ENCODE measurements at places on chromosomes 4 and X.

DNA sequence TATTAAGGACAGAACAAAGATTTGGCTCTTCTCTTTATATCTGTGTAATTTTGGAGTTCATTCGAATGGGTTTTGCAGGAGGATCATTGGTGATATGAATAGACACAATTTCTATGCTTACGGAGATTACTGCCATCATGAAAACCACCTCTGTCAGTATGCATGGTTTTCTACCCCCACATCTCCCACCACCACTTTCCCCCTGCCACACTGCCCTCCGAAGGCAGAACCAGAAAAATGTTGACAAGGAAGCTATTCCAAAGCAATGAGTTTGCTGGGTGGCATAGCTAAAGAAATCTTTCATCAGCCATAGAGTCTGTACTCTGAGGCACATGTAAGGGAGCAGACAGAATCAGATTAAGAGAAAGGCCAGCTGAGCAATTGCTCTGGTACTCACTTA, 567.3 kb upstream of the ACTRT1 start:
- DNase-seq, result no peak

DNA sequence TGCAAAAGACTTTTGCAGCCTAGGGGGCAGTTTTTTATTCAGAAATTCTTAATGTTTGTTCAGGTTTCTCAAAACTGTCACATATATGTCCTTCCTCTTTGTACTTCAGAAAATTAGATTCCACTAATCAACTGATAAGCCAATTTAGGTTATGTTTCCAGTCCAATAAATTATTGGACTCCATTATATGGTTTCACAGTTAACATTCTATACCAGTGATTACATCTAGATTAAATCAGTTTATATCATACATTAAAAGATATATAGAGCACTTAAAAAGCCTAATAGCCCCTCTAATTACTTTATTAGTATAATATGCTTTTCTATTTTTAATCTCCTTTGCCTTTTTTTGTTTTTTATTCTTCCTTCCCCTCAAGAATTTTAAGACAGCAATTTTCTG, 434.1 kb downstream of the INPP4B start:
- no peak for DNase-seq

DNA sequence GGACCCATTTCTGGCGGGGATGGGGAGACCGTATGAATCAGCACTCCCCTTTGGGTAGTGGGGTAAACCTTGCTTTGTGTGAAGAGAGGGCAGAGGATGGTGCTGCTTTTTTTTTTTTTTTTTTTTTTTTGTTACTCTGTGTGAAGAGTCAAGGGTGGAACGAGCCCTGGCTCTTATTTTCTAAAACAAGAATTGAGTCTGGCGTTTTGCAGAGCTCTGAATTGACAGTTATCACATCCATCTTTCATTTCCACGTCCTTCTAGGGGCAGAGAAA, 1.2 kb downstream of the SLAIN2 start:
- no peak for DNase-seq

GRCh38 chr4:141080668-141081067, 52.6 kb downstream of the RNF150 start:
- no peak for DNase-seq

GRCh38 chr4:2809610-2810180, 16.8 kb downstream of the SH3BP2 start:
- DNase-seq, result no peak

DNA sequence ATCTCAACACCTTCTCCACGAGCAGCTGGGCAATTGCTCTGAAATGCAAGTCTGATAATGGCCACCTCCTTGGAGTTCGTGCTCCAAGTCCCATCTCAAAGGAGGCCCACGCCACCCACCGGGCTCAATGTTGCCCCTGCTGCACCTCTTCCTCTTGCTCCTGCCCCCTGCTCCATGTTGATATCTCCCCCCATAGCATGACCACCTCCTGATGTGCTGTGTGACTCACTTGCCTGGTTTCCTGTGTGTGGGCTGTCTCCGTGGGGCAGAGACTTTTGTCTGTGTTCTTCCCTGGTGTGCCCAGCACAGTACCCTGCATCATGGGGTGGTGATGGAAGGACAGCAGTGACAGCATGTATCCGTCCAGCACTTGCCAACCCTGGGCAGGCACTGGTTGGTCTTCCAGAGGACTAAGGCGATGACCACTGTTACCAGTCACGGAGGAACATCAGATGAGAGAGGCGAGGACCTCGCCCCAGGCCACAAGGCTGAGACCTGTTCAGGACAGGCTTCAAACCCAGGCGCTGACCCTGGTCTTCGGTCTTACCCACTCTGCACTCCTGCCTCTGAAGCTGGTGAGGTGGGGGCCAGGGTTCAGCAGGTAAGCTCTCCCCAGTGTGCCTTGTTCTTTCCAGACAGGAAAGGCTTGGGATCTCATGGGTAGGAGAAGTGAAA, 104.6 kb upstream of the LRPAP1 start:
- no peak for DNase-seq

- DNase-seq, result no peak
Measured at GRCh38 chr4:57443308-57443707, 333.1 kb upstream of the IGFBP7 start.

- no peak for DNase-seq
Measured at GRCh38 chr4:117385526-117385925, 300.1 kb upstream of the TRAM1L1 start.

DNA sequence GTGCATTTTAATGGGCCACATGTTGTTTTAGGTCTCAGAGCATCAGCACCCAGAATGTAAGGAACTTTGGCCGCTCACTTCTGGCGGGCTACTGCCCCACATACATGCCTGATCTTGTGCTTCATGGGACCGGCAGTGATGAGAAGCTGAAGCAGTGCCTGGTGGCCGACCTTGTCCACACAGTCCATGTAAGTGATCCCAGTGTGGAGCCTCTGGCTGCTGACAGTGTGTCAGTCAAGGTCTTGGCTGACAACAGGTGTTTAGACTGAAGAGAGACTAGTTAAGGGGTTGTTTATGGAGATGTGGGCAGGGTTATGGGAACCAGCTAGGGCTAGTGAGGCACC, 101.4 kb downstream of the FNIP2 start:
- no peak for DNase-seq

- DNase-seq, result no peak
Measured at GRCh38 chrX:9604908-9605306, 140.0 kb downstream of the TBL1X start.

DNA sequence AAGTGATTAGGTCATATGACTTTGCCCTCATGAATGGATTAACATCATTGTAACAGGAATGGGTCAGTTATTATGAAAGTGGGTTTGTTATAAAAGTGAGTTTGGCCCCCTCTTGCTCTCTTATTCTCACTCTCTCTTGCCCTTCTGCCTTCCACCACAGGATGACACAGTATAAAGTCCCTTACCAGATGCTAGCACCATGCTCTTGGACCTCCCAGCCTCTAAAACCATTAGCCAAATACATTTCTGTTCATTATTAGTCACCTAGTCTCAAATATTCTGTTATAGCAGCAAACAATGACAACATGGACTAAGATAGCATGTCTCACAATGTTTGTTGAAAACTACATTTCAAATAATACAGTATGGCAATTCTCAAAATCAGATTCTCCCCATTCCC, 59.7 kb downstream of the RWDD4 start:
- DNase-seq, result no peak

DNA sequence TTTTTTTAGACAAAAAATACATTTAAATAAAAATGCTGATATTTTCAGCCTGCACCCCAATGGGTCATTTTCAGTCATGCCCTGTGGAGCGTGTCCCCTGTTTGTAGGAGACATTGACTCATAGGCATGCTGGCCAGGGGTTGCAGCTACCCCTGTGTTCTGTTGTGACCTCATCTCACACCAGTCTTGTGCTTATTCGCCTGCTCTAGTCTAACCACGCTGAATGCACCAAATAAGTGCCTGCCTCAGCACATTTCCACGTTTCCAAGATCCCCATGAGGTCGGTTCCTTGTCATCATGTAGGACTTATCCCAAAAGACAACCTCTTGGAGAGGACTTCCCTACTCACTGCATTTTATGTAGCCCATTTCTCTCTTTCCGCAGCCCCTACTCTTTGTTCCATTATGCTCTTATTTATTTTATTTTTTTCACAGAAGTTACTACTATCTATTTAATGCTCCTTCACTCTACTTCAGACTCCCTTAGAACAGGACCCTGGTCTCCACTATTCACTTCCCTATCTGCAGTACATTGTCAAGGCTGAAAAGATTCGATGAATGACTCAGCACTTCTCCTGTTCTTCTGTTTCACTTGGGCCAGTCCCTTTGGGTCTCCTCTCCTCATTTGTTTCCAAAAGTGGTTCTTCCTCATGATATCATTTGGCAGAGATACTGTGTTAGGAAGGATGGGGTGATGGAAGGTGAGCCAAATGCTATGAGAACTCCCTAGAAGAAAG, 109.7 kb downstream of the MSL3 start:
- no peak for DNase-seq

GRCh38 chr4:21117541-21118180, 417.4 kb downstream of the PACRGL start:
- DNase-seq, result no peak

GRCh38 chr4:8032381-8032780, 92.7 kb upstream of the AFAP1 start:
- no peak for DNase-seq

GRCh38 chrX:56382278-56382677, 150.1 kb downstream of the KLF8 start:
- no peak for DNase-seq

- DNase-seq, result no peak
Measured at GRCh38 chrX:153055871-153056749, at the start of gene PNMA3. PNMA3 (plus strand) TSS chrX:153056470; CDS start chrX:153057056, 586 bp downstream.

GRCh38 chr4:142909908-142910307, 63.8 kb upstream of the INPP4B start:
- no peak for DNase-seq

DNA sequence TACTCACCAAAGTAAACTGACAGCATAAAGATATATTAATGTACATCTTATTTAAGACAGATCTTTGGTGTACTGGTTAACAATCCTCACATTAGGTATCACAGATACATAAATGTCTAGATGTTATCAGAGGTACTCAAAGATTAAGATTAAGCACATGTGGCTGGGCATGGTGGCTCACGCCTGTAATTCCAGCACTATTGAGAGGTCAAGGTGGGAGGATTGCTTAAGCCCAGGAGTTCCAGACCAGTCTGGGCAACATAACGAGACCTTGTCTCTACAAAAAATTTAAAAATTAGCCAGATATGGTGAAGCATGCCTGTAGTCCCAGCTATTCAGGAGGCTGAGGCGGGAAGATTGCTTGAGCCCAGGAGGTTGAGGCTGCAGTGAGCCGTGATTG, 145.7 kb upstream of the SH3RF1 start:
- no peak for DNase-seq

- DNase-seq, result no peak
Measured at GRCh38 chr4:101295691-101296090, 51.6 kb downstream of the PPP3CA start.

DNA sequence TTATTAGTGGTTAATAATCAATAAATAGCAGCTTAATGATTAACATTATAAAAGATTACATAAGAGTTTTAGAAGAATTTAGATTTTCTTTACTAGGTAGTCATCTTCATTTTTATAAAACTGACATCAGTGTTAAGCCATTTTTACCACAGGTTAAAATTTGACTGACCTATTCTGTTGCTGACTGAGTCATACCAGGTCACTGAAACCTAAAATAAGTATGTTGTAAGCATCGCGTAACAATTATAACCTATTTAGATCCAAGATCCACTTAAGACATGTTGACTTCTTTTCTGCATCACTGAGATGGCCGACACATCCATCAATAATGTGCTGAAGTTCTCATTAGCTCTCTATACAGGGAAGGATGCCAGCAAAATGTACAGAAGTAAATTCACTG, 36.7 kb downstream of the ARX start:
- no peak for DNase-seq

DNA sequence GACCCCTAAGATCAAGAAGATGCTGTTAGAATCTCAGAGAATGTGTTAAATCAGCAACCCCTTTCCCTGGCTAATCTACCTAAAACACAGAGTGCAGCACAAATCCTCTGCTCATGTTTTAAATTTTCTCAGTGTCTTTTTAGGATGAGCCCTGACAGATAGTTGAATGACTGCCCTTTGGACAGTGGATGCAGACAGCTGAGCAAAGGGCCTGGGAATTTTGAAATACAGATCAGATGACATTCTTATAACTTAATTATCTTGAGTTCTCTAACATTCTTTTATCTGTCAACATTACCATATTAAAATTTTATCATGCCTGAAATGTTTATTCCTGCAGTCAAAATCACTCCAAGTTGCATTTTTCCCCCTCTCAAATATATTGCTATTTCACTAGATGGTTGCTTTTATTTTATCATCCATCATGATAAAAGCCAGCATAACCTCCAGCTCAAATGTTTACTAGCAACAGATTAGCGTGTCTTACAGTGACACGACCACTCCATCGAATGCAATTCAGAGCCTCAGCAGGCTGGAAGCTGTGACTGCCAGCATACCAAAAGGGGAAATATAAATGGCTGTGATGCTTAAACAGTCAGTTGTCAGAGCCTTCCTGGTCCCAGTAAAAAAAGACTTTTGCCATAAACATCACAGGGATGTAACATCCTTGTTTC, 22.8 kb upstream of the ARHGAP24 start:
- no peak for DNase-seq

DNA sequence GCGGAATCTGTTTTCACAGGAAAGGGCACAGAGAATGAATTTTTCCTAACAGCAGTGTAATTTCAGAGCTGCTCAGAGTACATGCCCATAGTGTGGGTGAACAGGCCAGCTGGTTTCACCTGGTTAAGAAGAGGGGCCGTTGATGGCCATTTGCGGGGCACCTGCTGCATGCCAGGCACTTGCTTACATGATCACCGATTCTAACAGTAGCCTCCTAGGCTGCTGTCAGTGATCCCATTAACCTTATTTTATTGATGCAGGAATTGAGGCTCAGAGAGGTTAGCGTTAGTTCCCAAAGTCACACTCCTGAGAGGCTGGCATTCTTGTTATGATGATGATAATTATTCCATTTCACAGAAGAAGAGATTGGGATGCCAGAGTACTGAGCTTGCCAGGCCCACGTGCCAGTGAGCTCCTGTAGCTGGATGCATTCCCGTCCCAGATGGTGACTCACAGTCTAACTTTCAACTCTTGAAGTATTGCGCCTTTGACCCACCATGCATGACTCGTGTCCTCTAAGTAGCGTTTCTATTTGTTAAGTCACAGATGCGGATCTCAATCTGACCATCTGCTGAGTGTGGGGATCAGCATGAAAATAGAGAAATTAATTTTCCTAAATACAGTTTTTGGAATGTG, 76.5 kb downstream of the PSAPL1 start:
- DNase-seq, result no peak

GRCh38 chrX:10126044-10126443, 30.7 kb upstream of the CLCN4 start:
- DNase-seq, result no peak

DNA sequence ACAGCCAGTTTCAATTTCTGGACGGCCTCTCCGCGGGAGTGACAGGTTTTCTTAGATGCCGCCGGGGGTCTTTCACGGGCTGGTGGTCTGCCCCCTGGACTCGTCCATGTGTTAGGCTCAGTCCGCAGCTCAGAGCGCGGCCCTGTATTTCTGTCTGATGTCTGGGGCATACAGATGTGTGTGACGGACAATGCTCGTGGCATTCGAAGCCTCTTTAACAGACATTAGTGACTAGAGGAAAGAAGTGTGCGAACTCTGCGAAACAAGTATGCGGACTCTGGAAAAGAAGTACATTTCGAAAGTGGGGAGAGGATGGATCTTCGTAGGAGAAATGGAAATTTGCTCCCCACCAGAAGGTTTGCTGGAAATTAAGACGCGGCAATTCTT, 793 bp upstream of the DCUN1D4 start:
- no peak for DNase-seq

- DNase-seq, result no peak
Measured at GRCh38 chr4:103197765-103198110, 405 bp downstream of the CENPE start.

GRCh38 chr4:119894650-119895208, 171.9 kb downstream of the MAD2L1 start:
- no peak for DNase-seq

Data from HL-60 (cell line).